ENCODE measurements at places on chromosomes 11 and 22.

DNA sequence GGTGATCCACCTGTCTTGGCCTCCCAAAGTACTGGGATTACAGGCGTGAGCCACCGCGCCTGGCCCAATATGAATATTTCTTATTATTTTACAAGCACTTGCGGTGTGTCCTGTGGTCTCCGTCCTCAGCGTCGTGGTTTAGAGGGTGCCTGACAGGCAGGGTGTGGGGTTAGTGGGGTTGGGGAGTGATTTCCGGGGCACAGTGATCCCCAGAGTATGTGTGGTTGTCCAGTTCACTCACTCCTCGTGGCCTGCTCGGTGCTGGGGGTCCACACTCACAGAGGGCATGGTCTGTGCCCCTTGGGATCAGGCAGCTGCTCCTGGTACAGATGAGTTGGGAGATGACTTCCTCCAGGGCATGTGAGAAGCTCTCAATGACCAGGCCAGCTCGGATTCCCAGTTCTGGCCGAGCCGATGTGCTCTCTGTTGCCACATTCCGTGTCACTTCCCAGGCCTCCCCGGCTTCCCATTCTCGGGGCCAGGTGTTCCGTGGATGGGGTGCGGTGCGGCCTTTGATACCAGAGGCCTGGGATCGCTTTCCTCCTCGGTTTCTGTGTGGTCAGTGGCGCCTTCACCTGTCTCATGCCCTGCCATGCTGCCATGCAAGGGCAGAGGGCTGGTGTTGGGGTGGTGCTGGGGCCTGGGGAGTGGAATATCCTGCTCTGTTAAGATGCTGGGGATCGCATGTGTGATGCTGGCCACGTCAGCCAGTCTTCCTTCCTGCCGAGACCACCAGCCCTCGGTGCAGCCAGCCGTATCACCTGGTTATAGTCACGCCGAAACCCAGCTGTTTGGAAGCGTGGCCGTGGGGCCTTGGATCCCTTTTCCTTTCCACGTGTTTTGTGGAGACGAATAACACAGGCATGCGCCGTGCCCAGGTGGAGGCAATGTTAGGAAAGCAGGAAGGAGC, 39.6 kb downstream of the PARVB start:
- DNase-seq = no peak

GRCh38 chr11:5690736-5691135, 1.1 kb downstream of the TRIM22 start:
- no peak for DNase-seq

- DNase-seq = no peak
Observed at GRCh38 chr11:46528445-46529094, 65.3 kb downstream of the AMBRA1 start.

DNA sequence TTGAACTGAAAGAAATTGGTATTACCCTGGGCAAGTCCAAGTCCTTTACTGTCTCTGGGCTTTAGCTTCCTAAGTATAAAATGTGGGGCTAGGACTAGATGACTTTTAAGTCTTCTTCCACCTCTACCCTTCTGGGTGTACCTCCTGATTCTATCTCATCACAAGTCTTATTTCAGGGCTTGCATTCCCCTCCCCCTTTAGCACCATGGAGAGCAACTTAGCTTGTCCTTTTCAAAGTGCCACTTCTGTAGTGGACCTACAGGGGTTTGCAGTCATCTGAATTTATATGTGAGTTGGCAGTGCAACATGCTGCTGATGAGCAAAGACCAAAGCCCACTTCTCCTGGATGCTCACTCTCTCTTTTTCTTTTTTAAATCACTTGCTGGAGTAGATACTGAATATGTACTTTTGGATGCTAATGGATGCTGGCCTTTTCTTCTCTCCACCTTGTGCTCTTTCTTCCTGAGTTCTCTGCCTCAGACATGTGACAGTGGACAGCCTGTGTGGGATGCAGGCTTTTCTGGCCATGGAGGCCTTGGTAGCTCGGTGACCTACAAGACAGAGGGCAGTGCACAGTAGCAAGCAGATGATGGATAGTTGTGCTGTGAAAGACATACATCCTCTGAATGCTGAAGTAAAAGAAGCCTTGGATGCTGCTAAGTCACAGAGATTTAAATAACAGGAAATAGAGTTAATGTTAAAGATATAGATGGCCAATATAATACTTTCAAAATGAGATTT, 185.0 kb downstream of the NELL1 start:
- no peak for DNase-seq

- no peak for DNase-seq
Observed at GRCh38 chr11:109424901-109425300, 2.9 kb downstream of the C11orf87 start.

GRCh38 chr22:45285263-45286058, 712 bp downstream of the UPK3A start:
- DNase-seq = no peak

- DNase-seq = no peak
Observed at GRCh38 chr11:103396237-103396636, 287.0 kb downstream of the DYNC2H1 start.

DNA sequence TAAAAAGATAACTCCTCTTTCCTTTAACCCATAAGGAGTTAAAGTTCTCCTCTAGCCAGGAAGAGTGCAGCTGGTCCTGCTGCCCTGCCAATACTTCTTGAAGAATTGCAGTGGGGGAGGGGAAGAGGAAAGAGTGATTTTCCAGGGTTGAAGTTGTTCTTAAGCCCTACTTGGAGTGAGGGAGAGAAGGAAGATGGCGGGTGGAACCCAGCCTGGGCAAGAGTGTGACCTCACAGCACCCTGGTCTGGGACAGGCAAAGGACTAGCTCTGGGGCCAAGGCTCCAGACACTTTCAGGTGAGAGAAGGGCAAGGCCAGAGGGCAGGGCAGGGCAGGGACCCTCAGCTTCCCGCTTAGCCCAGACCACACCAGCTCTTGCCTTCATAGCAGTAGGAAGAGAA, 6.6 kb downstream of the TNKS1BP1 start:
- DNase-seq = no peak

- DNase-seq = no peak
Observed at GRCh38 chr11:76249195-76249741, 43.0 kb upstream of the WNT11 start.

DNA sequence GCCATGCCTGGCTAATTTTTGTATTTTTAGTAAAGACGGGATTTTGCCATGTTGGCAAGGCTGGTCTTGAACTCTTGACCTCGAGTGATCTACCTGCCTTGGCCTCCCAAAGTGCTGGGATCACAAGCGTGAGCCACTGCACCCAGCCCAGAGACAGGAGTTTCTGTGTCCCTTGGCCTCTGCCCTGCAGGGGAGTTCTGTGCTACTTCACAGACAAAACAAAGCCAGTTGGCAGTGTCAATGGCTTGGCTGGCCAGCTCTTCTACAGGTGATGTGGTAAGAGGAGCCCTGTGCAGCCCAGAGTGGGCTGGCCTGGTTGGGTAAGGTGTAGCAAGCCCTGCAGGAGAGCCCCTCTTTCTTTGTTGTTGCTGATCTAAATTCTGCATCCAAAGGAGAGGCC, 60.5 kb upstream of the SHISAL1 start:
- DNase-seq = no peak

GRCh38 chr11:128757886-128758612, 64.2 kb downstream of the FLI1 start:
- DNase-seq = no peak

Measured in fibroblast of skin of right biceps (primary cell).